ENCODE measurements at places on chromosomes 3 and 15. TPM values are rescaled to one million over a fixed set of nuclear protein-coding genes. Genes with fewer than 3 reads are reported as not detected.

Gene A4GNT
- not detected for total RNA-seq

Gene CSTA
- not detected for total RNA-seq

Gene P2RY14
- total RNA-seq, result not detected

Gene AGBL1
- total RNA-seq, result not detected

Gene IL17RB
- not detected for total RNA-seq

- no peak for DNase-seq
Observed at GRCh38 chr15:43723151-43723550, 23.1 kb upstream of the PDIA3 start.

GRCh38 chr3:125011941-125012340 is 43.9 kb downstream of the HEG1 start:
- no peak for DNase-seq

- peak; percentile 1 for DNase-seq
Observed at GRCh38 chr3:100335434-100335833, 877 bp downstream of the NIT2 start.

- no peak for DNase-seq
Observed at GRCh38 chr15:91200101-91200754, 100.2 kb downstream of the SV2B start.

- no peak for DNase-seq
Observed at GRCh38 chr15:35777061-35777460, 231.1 kb upstream of the DPH6 start.

- DNase-seq, result no peak
Observed at GRCh38 chr3:4464576-4464975, 2.5 kb downstream of the SUMF1 start.

GRCh38 chr15:81268881-81269601 is 54.9 kb downstream of the STARD5 start:
- no peak for DNase-seq

GRCh38 chr15:26879706-26880105 is 12.8 kb downstream of the GABRA5 start:
- DNase-seq, result no peak

DNA sequence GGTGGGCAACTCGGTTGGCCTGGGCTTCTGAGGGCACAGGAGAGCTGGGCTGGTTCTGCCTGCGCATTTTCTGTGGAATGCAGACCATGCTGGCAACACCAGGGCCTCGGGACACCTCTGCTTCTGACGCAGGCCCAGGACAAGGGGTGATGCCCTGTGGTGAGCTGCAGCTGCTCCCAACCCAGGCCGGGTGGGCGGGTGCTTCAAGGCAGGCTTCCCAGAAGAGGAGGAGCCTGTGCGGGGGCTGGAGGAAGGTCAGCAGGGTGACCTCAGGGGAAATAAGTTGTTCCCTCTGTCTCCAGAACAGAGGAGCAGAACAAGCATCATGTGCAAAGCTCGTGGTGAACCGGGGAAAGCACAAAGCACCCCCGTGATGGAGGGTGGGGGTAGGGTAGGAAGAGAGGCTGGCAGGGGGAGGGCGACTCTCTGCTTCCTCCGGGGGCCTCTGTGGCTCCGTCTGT is 11.0 kb upstream of the PLXNA1 start:
- DNase-seq, result no peak

GRCh38 chr3:130425484-130425883 is 80.0 kb downstream of the COL6A5 start:
- no peak for DNase-seq

- no peak for DNase-seq
Observed at GRCh38 chr3:182632077-182632393, 161.3 kb upstream of the ATP11B start.
